Left hindlimb (tissue), 1 donor: ENCODE measurements at places on chromosomes 13 and 19.
A peak's percentile ranks its signal among the peaks of the same experiment; 100 is the strongest.

DNA sequence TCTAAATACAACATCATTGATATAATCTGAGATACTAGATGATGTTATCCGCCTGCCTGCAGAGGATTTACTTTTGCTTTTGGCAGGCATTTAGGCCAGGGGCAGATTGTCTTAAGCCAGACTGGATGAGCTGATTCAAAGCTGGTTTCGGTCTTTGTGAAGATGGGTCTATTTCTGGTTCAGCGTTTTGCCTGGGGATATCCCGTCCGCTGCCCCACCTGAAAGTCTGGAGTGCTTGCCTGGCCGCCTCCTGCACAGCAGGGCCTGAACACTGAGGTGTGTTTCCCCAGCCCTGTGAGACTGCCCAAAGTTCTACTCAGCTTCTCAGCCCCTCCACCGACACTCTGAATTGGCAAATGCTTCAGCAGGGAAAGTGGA is 149.7 kb downstream of the KATNAL1 start:
- DNase-seq: no peak

- DNase-seq: no peak
These were observed 67.1 kb upstream of the ATP12A start for GRCh38 chr13:24613128-24613527.

GRCh38 chr13:35694549-35695447 is 218.3 kb upstream of the MAB21L1 start:
- peak; percentile 72 for DNase-seq

DNA sequence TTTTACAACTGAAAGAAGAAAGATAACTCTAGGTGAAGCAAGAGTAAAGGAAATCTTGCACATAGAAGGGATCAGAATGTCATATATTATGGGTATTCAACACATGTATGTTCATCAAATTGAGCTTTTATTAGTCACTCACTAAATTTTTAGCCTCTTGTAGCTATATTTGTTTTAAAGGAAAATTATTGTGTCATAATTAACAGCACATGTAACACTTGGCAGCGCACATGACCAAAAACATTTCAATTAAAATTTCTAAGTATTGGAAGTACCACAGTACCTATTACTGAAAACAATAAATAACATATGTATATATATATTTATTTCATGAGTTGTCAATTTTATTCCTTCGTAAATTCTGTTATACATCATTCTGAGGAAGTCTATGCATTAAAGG is 2800.4 kb downstream of the PCDH9 start:
- no peak for DNase-seq

DNA sequence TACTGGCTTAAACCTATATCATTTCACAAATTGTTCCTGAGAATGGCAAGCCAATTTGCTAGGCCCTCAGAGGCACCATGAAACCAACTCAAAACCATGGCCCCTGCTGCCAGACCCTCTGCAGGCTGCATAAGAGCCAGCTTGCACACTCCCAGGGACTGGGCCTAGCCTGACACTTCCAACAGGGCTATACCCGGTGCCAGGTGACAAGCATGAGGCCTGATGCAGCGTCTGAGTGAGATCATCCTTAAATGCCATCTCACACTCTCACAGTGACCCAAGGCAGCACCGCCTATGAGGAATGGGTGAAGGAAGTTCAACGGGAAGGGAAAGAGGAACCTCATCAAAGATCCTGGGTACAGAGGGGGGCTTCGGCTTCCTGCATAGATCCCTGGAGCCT is 65.6 kb downstream of the C13orf42 start:
- DNase-seq: no peak

GRCh38 chr19:33462112-33462791 is 59.3 kb downstream of the PEPD start:
- DNase-seq: no peak

DNA sequence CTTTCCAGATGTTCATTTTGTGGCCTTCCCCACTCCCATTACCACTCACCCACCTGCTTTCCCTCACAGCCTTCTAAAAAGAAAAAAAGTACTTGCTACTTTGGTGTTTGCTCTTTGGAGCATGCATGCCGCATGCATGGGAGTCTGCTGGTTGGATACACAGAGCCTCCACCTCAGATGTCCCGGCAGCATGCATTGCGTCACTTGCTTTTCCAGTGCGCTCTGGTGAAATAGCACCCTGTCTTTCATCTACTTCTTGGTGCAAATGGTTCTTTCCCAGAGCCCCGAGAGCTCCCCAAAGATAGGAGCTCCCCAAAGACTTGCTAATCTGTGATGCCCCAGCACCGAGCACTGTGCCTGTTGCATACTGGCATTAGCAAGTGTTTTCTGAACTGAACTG is 333.2 kb upstream of the ZNF507 start:
- DNase-seq: no peak

GRCh38 chr19:14582894-14583340 is at the start of gene CLEC17A:
Gene CLEC17A, plus strand, starts transcription at chr19:14583084. Its CDS starts 77 bp downstream, at chr19:14583161.
- no peak for DNase-seq

GRCh38 chr19:8034178-8034525 is 18.4 kb upstream of the CCL25 start:
- no peak for DNase-seq

GRCh38 chr13:51728972-51729371 is 75.0 kb downstream of the DHRS12 start:
- no peak for DNase-seq

- DNase-seq: no peak
These were observed 541 bp downstream of the ELF1 start for GRCh38 chr13:41018602-41018948.

DNA sequence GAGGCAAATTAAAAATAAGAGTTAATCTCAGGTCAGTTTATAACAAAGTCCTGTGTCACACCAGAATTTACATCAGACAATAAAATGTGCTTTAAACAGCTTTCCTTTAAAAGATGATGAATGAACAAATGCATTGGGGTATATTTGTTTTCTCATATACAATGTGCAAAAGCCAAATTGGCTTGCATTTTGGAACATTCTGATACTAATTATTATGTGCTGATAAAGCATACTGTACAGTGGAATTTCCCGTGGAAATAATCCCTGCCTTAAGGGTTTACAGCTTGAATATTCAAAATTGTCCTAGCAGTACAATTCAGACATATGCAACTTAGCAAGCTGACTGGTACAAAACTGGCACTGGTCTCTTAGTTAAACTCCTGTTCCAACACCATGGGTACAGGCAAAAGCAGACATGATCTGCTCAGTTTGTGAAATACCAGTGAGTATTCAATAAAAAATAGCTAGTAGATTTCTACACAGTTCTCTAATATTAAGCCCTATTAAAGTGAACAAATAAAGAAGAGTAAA is 373.4 kb downstream of the SLITRK1 start:
- no peak for DNase-seq

DNA sequence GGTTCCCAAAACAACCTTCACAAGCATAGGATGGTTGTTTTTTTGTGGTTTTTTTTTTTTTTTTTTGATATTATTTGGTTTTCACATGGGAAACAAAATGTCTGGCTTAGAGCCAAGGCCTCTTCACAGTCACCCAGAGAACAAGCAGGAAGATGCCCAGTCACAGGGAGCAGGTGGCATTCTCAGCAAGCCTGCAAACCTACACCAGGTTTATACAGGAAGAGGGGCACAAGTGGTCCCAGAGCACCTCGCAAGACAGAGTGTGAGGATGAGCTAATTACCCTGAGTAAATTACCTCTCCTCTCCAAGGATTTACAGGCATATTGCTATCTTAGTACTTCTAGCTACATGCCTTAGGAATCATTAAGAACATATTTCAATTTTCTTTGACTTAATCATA is 1375.6 kb downstream of the EFNB2 start:
- no peak for DNase-seq

GRCh38 chr13:109672545-109672944 is 113.8 kb downstream of the IRS2 start:
- no peak for DNase-seq

- no peak for DNase-seq
These were observed 29.9 kb downstream of the SERP2 start for GRCh38 chr13:44403461-44404056.

DNA sequence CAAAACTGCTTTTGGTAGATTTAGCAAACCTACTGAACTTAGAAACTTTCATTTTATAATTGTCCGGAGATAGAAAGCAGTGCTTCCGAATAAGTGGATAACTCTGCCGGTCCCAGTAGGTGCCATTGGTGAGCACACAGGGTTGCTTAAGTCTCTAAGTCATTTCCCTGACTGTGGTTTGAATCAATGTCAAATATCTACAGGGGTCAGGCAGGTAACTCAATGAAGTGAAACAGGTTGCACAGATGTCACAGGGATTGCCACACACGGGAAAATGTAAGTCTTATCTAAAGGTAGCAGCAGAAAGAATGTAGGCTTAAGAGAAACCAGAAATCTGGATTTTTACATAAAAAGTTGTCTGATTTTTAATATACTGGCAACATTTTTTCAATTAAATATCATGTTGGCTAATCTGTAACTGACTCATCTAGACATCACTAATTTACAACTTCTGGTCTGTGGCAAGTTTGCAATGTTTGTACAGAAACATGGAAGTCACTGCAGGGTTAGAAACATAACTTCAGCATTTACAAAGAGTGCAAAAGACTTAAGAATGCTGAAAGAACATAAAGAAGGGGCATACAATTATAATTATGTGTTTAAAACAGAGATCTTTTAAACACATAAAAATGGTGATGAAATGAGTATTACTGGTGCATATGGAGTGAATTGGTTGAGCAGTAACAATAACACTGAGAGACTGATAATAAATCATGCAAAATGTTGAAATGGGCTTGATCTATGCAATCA is 14.3 kb upstream of the LRRC63 start:
- no peak for DNase-seq

DNA sequence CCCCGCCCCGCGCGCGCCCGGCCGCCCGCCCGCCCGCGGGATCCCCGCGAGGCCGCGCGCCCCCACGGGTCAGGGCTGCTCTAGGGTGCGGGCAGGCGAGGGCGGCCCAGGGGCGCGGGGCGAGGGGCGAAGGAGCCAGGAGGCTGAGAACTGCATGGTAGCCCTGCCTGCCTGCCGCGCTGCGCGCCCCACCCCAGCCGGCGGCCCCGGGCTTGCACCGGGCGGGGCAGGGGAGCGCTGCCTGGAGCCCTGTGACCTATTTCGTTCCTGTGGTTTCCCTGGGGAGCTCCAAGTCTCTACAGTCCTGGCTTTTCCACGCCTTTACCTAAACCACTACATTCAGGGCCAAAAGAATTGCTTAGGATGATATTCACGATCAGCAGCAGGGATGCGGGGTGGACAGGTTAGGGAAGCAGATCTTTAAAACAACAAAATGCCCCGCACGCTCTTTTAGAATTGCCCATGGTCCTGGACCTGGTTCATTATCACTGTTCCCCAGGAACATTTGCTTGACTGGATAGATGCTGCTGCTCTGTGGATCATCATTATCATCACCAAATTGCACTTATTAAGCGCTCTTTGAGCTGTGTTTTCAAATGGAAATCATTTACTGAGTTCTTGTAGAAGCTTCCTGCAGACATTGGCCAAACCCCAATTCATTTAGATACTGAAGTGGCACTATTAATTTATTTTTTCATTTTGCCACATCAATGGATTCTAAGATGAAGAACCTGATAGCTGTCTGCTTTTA is 421 bp upstream of the GPR12 start:
- no peak for DNase-seq

- DNase-seq: no peak
These were observed 55.4 kb upstream of the RNF113B start for GRCh38 chr13:98232456-98232855.
